Panc1 (cell line): ENCODE measurements at places on chromosomes 5 and 9. TPM values are rescaled to one million over a fixed set of nuclear protein-coding genes. Genes with fewer than 3 reads are reported as not detected.

DNA sequence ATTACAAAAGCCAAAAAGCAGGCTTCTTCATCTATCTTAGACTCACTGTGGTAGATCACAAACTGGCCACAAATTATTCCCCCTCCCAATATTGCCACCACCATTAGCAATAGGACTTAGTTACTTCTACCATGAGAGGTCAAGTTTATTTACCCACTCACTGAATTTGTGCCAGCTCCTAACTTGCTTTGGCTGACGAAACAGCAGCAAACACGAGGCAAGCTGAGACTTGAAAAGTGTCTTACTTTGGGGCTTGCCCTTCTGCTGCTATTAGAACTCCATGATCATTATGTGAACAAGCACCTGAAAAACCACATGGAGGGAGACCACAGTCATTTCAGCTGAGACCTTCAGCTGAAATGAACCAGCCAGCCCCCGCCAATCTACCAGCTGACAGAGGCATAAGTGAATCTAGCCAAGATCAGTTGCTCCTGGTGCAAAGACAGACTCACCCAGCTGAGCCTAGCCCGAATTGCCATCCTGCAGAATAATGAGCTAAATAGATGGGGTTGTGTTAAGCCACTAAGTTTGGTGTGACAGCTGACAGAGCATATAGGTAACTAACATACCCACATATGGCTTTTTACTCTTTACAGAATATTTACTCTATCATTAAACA is 5.7 kb downstream of the WDR41 start:
- no peak overlapping the region for H3K4me3 ChIP-seq
- H3K27me3 ChIP-seq = no peaks in the 10 kb centered on the region
- H3K36me3 ChIP-seq = peaks cover 2% of the 10 kb centered on the region; the same call in 1 of the 2 replicates
- 0 out of 2 replicates have a peak, but pooled peaks cover 10% of the 10 kb centered on the region for H3K4me1 ChIP-seq
- no peak for DNase-seq

DNA sequence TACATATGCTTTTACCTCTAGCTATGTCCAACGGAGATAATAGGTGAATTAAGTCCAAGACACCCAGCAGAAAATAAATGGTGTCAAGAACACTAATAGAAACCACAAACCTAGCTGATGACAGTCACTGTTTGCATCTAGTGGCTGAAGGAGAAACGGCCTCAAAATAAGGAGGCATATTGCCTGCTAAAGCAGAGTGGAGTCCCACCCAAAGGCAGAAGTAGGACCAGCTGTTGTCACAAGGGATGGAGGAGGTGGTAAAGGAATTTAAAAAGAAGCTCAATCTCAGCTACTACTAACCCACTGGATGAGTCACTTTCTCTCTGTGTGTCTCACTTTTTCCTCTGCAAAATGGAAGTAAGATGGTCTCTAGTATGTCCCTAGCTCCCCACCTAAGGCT is 224.3 kb downstream of the GRIA1 start:
- no peaks in the 10 kb centered on the region for H3K36me3 ChIP-seq
- no peak overlapping the region for H3K4me3 ChIP-seq
- no peaks in the 10 kb centered on the region for H3K4me1 ChIP-seq
- no peaks in the 10 kb centered on the region for H3K27me3 ChIP-seq
- DNase-seq = no peak

GRCh38 chr5:182126-182525 is 9.2 kb upstream of the LRRC14B start:
- H3K27me3 ChIP-seq = peaks cover 2% of the 10 kb centered on the region; the same call in 1 of the 2 replicates
- DNase-seq = no peak
- H3K27ac ChIP-seq = no peak overlapping the region
- no peaks in the 10 kb centered on the region for H3K4me1 ChIP-seq

DNA sequence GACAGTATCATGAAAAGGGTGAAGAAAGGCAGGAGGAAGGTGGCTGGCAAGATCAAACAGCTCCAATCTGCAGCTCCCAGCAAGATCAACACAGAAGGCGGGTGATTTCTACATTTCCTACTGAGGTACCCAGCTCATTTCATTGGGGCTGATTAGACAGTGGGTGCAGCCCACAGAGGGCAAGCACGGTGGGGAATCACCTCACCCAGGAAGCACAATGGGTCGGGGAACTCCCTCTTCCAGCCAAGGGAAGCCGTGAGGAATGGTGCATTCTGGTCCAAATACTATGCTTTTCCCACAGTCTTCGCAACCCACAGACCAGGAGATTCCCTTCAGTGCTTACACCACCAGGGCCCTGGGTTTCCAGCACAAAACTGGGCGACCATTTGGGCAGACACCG is 66.8 kb downstream of the CAMSAP1 start:
- no peaks in the 10 kb centered on the region for H3K4me1 ChIP-seq
- H3K4me3 ChIP-seq = no peak overlapping the region
- no peak overlapping the region for H3K27ac ChIP-seq

DNA sequence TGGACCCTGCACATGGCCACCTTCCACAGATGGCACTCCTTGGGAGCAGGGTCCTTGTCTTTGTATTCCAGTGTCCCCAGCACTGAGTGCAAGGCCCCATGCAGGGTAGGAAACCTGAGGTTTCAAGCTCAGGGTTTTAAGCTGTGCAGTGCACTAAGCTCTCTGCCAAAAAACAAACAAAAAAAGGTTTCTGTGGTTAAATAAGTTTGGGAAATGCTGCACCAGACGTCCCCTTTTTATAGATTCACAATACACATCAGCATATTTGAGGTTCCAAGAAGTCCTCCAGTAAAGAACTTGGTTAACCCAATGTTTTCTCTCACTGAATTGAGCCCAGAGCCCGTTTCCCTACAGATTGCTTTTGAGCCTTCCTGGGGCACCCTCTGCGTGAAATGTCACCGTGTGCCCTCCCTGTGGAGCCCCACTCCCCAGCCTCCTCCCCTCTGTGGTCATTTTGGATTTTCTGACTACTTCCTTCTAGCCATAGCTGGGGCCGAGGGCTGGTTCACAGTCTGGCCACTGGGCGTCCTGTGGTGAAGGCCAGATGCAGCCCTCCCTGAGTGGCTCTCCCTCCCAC is 17.1 kb downstream of the DELE1 start:
- no peak overlapping the region for H3K27ac ChIP-seq
- no peaks in the 10 kb centered on the region for H3K4me1 ChIP-seq
- no peak overlapping the region for H3K4me3 ChIP-seq
- DNase-seq = no peak
- no peaks in the 10 kb centered on the region for H3K27me3 ChIP-seq

DNA sequence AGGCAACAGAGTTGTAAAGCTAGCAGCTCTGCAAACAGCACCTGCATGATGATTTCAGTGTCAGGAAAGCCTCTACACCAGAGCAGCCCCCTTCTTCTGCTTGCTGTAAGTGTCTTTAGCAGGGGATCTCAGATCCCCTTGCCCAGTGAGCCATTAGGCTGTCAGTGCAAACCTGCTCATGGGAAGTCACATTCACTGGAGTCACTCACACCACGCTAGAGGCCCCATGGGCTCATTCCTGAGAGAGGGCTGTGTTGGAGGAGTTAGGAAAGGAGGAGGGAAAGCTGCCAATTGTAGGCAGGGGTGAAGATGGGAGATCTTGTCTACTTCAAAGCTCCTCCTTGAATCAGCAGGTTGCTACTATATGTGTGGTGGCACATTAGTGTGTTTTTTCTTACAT is 275.2 kb downstream of the SMARCA2 start:
- no peak for DNase-seq
- H3K27ac ChIP-seq = no peak overlapping the region
- no peaks in the 10 kb centered on the region for H3K36me3 ChIP-seq
- no peak overlapping the region for H3K4me3 ChIP-seq
- no peaks in the 10 kb centered on the region for H3K27me3 ChIP-seq
- H3K4me1 ChIP-seq = no peaks in the 10 kb centered on the region

DNA sequence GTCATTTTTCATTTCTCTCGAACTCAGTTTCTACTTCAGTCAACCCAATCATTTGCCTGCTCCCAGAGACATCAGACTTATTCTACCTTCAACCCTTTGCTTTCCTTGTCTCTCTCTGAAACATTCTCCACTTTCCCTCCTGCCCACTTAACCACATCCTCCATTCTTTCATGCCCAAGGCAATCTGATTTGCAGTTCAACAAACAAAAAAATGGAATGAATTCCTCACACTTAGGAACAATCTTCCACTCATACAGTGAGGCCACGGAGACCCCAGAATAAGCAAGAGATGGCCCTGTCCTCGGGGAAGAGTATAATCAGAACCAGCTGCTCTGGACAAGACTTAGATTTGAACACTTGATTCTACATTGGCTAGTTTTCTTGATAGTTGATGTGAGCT is 180.5 kb downstream of the RFK start:
- H3K27ac ChIP-seq = no peak overlapping the region
- no peak overlapping the region for H3K4me3 ChIP-seq
- no peak for DNase-seq
- no peaks in the 10 kb centered on the region for H3K36me3 ChIP-seq
- H3K4me1 ChIP-seq = no peaks in the 10 kb centered on the region

DNA sequence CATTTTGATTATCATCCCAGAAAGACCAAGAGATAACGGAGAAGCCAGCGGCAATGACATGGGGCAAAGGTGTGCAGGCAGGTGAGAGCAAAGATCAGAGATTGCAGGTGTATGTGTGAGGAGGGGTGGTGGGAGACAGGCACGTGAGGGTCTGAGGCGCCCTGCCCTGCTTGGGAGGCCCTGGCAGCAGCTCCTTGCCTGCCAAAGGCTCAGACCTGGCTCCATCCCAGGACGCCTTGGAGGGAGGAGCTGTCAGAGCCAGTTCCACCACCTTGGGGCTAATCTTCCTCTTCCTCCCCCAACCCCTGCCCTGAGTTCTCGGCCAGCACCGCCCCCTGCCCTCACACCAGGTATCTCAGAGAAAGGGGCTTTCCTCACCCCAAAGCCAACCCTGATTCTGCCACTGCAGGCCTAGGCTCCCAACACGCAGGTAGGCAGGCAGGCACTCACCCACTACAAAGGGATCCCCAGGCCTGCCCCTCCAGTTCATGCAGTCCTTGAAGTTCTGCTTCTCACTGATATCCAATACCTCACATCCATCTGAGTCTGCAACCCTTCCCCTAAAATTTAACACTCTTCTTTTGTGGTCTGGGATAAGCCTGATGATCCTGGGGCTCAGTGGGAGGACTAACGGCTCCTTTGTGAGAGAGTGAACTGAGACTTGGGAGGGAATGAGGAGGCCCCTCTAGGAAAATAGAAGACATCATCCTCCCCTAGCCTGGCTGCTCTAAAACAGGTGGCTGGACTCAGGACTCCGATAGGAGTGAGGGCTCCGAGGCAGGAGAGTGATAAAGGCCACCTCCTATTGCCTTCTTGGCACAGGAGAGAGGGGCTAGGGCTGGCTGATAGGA is 1.8 kb downstream of the AQP3 start:
- H3K27me3 ChIP-seq = peaks cover 3% of the 10 kb centered on the region
- peaks cover 7% of the 10 kb centered on the region; the same call in 1 of the 2 replicates for H3K4me1 ChIP-seq
- H3K36me3 ChIP-seq = no peaks in the 10 kb centered on the region
- no peak for DNase-seq
- H3K27ac ChIP-seq = no peak overlapping the region
- H3K4me3 ChIP-seq = no peak overlapping the region

GRCh38 chr9:82091610-82092009 is 103.0 kb downstream of the SPATA31D1 start:
- no peak overlapping the region for H3K4me3 ChIP-seq
- no peaks in the 10 kb centered on the region for H3K4me1 ChIP-seq
- no peaks in the 10 kb centered on the region for H3K36me3 ChIP-seq
- no peaks in the 10 kb centered on the region for H3K27me3 ChIP-seq
- DNase-seq = no peak

DNA sequence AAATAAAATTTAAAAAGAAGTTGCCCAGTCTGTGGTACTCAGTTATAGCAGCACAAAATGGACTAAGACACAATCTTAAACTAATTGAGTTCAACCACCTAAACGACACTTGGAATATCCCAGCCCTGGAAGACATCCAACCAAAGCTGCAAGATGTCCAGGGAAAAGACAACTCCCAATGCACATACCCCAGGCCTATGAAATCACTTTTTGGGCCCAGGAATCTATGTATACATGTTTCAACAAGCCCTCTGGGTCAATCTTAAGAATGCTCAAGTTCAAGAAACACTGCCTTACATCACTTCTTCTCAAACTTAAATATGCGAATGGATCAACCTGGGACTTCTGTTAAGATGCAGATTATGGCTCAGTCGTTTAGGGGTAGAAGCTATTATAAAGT is 148.6 kb downstream of the ELAVL2 start:
- no peaks in the 10 kb centered on the region for H3K4me1 ChIP-seq
- no peak overlapping the region for H3K27ac ChIP-seq
- H3K36me3 ChIP-seq = no peaks in the 10 kb centered on the region
- no peak for DNase-seq
- no peak overlapping the region for H3K4me3 ChIP-seq
- no peaks in the 10 kb centered on the region for H3K27me3 ChIP-seq

DNA sequence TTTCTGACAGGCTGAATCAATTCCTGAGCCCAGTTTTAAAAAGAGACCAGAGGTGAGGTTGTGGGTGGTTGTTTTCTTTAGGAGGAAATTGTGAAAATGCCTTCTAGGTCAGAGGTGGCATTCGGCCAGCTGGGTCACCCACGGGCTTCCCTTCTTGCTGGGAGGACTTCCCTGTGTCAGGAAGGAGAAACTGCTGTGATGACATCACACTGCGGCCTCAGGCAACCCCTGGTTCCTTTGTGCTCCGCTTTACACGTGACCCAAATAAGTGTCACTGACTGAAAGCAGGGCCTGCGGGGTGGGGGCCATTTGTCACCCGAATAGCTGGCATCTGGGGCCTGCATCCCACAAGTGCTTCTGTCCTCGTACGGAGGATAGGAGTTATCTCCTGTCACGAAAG is 39.7 kb downstream of the FABP6 start:
- H3K36me3 ChIP-seq = peaks cover 6% of the 10 kb centered on the region; the same call in 1 of the 2 replicates
- no peak overlapping the region for H3K27ac ChIP-seq
- H3K4me3 ChIP-seq = no peak overlapping the region
- H3K4me1 ChIP-seq = no peaks in the 10 kb centered on the region; the same call in 1 of the 2 replicates

- DNase-seq = no peak
- H3K4me3 ChIP-seq = no peak overlapping the region
- 0 out of 2 replicates have a peak overlapping the region, but pooled peaks have one; percentile 9 for H3K27ac ChIP-seq
- H3K36me3 ChIP-seq = no peaks in the 10 kb centered on the region; the same call in 1 of the 2 replicates
- no peaks in the 10 kb centered on the region for H3K27me3 ChIP-seq
Measured at GRCh38 chr5:72255670-72256069, 64.4 kb downstream of the MRPS27 start.

GRCh38 chr5:136053336-136054141 is 24.8 kb downstream of the TGFBI start:
- H3K27ac ChIP-seq = peak overlapping the region; percentile 52
- DNase-seq = peak; percentile 89
- H3K27me3 ChIP-seq = no peaks in the 10 kb centered on the region
- peaks cover 37% of the 10 kb centered on the region for H3K4me1 ChIP-seq
- H3K4me3 ChIP-seq = no peak overlapping the region
- H3K36me3 ChIP-seq = no peaks in the 10 kb centered on the region; the same call in 1 of the 2 replicates

Gene FAM151B
- 2.8 TPM for total RNA-seq

Gene GAS1
- total RNA-seq = 0.13 TPM

Gene HTR1A
- total RNA-seq = not detected

Gene ANKRD34B
- total RNA-seq = 0.10 TPM

Gene CHSY3
- not detected for total RNA-seq

Gene STK32A
- total RNA-seq = not detected

Gene SPINK7
- not detected for total RNA-seq

Gene CCDC192
- total RNA-seq = not detected

Gene MAP3K1
- 6.2 TPM for total RNA-seq

Gene LCN10
- not detected for total RNA-seq

Gene IL33
- total RNA-seq = not detected

Gene SPATA31E1
- not detected for total RNA-seq

Gene SPINK4
- not detected for total RNA-seq
